ENCODE measurements at places on chromosomes 12 and 14.

- no peak for DNase-seq
These were observed 44.0 kb upstream of the LRTM2 start for GRCh38 chr12:1776170-1776921.

DNA sequence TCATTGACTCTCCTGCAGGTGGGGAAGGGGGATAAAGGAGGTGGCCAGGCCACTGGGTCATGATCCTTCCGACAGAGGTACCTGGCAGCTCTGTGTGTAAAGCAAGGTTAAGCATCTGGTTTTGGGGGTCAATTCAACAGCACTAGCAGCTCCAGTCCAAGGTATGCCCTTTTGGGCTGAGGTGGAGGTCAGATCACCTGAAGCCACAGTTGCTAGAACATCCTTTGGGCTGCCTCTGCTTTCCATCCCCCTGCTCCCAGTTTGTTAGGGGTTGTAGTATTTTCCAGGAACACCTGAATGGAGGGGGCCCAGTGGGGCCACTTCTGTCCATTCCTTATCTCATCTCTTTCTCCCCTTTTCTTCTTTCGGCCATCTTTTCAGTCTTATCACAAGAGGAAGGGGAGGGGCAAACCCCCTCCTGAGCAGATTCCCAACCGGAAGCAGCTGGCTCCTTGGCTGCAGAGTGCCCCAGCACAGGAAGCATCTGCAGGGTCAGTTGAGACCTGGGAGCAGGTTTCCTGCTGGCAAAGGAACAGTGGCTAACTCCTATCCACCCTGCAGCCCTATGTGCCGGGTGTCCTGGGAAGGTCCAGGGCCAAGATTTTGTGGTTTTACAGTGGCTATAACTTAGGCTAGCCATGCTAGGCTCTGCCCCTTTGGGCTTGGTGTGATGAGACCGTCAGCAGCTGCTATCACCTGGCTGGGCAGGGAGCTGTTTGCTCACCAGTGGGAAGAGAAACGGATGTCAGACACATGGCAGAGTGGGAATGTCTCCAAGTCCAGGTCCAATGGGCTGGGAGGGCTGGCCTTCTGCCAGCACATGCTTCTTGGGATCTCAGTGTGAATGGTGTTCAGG lies 40.2 kb downstream of the SH2B3 start:
- DNase-seq, result no peak

GRCh38 chr12:116411977-116412376 lies 134.5 kb upstream of the MED13L start:
- no peak for DNase-seq

DNA sequence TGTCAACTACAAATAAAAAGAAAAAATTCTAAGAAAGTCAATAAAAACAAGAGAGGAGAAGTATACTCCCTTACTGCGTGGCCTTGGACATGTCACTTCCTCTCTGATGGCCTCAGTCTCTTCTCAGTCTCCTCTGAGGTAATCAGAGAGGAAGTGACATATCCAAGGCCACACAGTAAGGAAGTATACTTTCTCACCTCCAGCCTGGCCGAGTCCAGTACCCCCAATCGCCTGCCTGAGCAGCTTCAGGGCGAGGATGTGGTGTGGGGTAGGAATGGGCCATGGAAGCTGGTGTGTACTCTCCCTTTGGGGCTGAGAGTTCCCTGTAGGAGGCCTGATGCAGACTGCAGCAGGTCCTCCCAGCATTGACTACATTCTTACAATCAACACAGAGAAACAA lies 15.8 kb downstream of the VDR start:
- DNase-seq, result no peak

DNA sequence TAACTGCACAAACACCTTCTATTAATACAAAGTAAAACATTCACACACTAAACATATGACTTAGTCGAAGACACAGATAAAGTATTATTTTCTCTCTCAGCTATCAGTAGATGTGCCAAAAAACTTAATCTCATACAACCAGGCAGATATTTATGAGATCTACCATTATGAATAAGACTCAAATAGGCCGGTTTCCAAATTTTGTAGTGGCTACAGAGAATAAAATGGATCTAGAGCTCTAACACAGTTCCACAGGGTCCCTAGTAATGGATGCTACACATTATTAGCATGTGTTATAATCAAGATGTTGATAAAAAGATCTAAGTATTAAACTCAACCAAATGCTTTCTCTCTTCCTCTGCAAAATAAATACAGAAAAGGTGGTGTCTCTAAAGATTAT lies 10.4 kb downstream of the SAV1 start:
- DNase-seq, result no peak

DNA sequence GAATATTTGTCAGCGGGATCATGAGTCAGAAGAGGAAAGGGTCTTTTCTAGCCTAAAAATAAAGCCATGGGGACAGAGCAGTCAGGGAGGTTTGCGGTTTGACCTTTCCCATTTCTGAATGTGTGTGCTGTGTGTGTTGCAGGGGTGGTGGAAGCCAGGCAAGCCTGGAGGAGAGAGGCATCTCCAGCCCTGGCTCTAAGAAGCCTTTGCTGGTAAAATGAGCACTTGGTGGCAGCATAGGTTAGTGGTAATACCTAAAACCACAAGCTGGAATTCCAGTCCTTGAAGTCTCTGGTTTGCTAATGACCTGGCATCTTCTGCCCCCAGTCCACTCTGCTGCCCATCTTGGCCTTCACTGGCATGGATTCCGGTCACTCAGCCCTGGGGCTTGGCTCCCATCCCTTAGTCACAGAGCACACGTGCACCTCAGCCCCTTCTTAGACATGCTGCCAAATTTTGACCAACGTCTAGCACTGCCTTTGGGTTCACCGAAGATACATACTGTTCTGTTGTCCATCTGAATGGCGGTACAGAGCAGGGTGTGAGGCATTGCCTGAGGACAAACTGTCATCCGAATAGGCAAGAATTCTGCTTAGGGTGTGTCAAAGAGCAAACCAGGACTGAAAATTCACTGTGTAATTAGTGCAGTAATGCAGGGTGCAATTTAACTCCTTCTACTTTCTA lies 52.7 kb downstream of the KCNA5 start:
- no peak for DNase-seq

DNA sequence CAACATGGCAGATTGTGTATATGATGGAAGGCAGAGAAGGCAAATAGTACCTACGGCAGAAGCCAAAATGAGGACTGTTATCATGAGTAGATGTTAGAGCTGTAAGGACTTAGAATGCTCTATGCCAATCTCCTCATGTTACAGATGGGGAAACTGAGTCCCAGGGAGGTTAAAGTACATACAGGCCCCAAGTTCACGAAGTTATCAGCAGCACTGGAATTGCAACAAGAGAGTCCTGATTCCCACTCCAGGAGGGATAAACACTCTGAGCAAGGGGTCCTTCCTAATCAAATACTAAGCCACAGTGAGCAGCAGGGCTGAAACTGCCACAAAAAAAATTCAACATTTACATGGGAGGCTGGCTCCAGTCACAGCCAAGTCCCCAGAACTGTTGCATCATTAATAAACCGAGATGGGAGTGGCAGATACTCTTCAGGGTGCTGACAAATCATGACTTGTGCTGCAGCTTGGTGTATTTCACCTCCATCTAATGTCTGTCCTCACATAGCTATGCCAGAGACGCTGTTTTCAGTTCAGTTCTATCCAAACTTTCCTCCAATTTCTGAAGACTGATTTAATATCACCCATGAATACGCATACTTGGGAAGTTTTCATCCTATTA lies 24.2 kb downstream of the NUAK1 start:
- peak; percentile 18 for DNase-seq

DNA sequence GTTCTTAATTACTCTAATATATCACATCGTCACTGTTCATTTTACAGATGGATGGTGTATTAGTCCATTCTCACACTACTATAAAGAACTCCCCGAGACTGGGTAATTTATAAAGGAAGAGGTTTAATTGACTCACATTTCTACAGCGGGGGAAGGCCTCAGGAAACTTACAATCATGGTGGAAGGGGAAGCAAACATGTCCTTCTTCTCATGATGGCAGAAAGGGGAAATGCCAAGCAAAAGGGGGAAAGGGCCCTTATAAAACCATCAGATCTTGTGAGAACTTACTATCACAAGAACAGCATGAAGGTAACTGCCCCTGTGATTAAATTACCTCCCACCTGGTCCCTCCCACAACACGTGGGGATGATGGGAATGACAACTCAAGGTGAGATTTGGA lies 6.5 kb downstream of the TMBIM4 start:
- DNase-seq, result no peak

GRCh38 chr14:96083667-96084320 lies 44.6 kb downstream of the C14orf132 start:
- DNase-seq, result peak; percentile 94

GRCh38 chr12:120472521-120472920 lies 3.0 kb upstream of the SRSF9 start:
- DNase-seq, result no peak

GRCh38 chr14:77151245-77151644 lies 9.7 kb upstream of the ZDHHC22 start:
- DNase-seq, result peak; percentile 75

DNA sequence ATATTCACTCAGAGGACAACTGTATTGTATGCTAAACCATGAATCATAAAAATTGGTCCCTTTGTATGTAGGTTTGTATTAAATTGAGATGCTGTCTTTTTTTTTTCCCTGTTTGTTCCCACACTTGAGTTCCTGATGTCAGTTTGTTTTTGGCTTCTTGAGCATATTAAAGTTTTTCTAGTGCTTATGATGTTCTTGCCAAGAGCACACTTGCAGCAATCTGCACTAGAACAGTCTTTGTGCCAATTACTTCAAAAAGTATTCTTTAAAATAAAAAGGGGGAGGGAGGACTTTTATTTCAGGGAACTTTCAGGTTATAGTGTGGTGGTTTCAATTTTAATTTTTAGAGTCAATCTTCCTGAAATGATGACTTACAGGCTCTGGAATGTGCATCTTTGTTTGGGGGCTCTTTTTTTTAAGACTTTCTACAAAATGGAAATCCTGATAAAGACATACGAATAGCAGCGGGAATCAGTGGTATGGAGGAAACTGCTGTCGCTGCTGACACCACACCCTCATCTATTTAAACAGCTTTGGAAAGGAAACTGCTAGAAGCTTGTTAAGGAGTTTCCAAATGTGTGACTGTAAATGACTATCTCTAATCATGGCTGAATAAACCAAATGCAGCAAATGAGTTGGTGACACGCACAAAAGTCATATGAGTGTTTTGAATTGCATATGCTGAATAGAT lies 188.6 kb downstream of the EGLN3 start:
- no peak for DNase-seq

GRCh38 chr12:50948798-50949197 lies 3.5 kb upstream of the HIGD1C start:
- no peak for DNase-seq

- DNase-seq, result no peak
These were observed 30.5 kb upstream of the AP4S1 start for GRCh38 chr14:30994681-30995620.

GRCh38 chr12:90399357-90399756 lies 555.6 kb downstream of the CCER1 start:
- no peak for DNase-seq

- no peak for DNase-seq
These were observed 42.3 kb upstream of the PAPOLA start for GRCh38 chr14:96459851-96460250.

- DNase-seq, result no peak
These were observed 215.4 kb downstream of the MSRB3 start for GRCh38 chr12:65493913-65494245.

DNA sequence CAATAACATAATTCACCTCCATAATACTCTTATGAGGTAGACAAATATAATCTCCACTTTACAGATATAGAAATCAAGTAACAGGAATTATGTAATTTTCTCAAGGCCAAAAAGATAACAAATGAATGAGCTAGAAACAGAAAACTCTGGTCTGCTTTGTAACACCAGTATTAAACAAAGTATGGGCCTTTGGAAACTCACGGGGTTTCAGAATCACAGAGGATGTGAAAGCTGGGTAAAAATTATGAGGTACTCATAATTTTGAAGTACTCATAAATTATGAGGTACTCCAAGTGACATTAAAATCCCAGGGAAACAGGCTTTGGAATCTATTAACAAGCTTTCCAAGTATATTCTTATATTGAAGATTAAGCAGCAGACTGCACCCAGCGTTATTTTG lies 140.2 kb downstream of the MED13L start:
- DNase-seq, result peak; percentile 48

- no peak for DNase-seq
These were observed 28.2 kb downstream of the RPGRIP1 start for GRCh38 chr14:21308132-21308478.

- DNase-seq, result peak; percentile 18
These were observed 201.5 kb upstream of the CAND1 start for GRCh38 chr12:67067453-67068203.

DNA sequence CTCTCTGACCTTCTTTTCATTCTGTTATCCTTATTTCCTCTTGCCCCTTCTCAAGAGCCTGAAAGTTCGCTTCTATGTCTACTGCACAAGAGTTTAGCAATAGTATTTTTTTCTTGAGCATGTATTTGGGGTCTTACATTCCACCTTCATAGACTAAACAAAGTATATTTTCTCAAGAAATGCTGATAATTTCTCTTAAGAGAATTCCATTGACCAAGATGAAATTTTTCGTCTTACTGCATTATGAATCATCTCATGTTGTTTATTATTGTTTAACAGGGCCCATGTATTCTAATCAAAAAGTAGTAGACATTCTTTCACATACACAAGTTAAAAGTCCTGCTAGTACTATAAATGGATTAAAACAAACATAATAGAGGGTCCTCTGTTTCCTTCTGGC lies 219.3 kb downstream of the C12orf50 start:
- no peak for DNase-seq

- DNase-seq, result peak; percentile 35
These were observed 765 bp downstream of the SCYL2 start for GRCh38 chr12:100267603-100268281.

- no peak for DNase-seq
These were observed 615.4 kb upstream of the MIS18BP1 start for GRCh38 chr14:45868377-45868776.

GRCh38 chr14:106269029-106269428 lies 742.6 kb downstream of the TMEM121 start:
- DNase-seq, result no peak

- DNase-seq, result no peak
These were observed 135.8 kb downstream of the INSM2 start for GRCh38 chr14:35669782-35670181.
